Panc1 (cell line): ENCODE measurements at places on chromosomes 4 and X.

DNA sequence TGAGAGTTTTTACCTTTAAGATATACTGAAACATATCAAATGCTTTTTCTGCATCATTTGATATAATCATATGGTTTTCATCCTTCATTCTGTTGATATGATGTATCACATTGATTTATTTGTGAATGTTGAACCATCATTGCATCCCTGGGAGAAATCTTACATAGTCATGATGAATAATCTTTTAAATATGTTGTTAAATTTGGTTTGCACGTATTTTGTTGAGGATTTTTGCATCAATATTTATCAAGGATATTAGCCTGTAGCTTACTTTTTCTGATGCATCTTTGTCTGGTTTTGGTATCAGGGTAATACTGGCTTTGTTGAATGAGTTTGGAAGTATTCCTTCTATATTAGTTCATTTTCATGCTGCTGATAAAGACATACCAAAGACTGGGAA is 541.4 kb downstream of the TLL1 start:
- no peak for DNase-seq

DNA sequence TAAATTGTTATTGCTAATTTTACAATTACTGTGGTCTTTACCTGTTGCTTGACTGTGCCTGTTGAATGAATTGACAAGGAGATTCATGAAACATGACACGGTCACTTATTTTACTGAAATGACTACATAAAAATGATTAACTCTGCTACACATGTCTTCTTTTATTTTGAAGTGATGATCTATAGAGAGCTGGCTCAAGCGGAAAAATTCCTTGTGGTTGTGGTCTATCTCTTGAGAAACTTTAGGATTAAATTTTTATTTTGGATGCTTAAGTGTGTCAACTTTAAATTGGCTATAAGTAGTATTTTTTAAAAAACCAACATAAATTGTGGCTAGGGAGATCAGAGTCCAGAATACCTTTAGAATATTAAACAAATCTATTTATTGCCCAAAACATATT is 131.8 kb upstream of the PITX2 start:
- no peak for DNase-seq

- no peak for DNase-seq
These were observed 335.4 kb upstream of the FAT1 start for GRCh38 chr4:187059021-187059420.

GRCh38 chrX:21528076-21528475 is 130.1 kb downstream of the KLHL34 start:
- no peak for DNase-seq

DNA sequence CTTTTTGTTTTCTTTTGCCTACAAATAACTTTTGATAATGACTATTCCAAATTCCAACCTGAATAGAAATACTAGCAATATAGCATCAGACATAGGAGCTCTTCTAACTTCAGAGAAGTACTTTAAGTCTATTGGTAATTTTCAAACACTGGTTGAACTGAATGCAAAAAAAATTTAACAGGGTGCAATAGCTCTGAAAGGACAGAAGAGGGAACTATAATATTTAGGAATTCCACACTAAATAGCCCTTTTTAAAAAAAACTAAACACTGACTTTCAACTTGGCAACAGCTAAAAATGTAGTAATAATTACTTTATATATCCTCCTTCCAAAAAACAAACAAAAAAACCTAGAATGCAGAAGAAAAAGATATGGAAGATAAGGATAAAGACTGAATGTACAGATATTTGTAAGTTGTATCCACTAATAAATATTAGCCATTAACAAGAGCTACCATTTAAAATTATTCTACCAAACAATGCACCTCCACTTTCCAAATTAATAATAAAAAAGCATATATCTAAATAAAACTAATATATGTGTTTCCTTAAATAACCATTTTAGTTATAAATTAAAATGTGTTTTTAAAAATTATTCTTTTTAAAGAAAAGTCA is 81.4 kb downstream of the FBXW7 start:
- no peak for DNase-seq

- no peak for DNase-seq
These were observed 105.4 kb upstream of the FAT1 start for GRCh38 chr4:186829097-186829496.

DNA sequence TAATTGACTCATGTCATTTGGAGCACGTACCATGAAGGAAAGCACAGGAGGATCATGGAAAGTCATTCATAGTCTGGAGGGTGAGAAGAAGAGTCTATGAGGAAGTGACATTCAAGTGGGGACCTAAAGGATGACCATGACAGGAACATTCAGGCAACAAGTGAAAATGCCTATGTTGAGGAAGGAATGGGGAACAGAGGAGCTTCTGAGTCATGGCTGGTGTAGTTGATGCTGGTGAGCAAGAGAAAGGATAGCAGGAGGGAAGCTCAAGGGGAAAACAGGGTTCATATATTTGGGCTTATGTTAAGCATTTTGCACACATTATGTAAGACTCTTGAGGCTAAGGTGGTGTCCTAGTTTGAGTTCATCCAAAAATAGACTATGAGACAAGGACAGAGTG is 318.6 kb downstream of the HNRNPD start:
- no peak for DNase-seq

- DNase-seq, result no peak
These were observed 100.8 kb upstream of the LIMCH1 start for GRCh38 chr4:41437111-41437536.

DNA sequence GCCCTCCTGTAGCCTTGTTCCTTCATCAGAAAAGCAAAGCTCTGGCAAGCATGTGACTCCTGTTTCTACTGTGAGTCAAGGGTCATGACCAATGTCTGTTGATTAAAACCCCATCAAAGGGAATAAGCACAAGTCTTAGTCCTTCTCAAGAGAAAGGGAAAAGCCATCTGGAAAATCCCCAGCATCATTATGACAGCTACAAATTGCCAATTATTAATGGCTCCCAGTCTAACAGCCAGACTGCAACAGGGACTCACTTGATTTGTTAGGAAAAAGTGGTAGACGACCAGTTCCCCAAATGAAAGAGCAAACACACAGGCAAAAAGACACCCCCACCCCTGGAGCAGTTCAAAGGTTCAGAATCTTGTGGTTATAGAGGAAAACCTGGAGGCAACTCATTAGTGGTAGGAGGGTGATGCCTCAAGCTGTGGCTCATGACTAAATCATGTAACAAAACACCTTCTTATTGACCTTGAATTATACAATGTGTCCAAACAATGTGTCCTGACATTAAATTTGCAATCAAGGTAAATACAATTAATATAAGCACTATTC is 315.7 kb downstream of the HNRNPD start:
- no peak for DNase-seq

DNA sequence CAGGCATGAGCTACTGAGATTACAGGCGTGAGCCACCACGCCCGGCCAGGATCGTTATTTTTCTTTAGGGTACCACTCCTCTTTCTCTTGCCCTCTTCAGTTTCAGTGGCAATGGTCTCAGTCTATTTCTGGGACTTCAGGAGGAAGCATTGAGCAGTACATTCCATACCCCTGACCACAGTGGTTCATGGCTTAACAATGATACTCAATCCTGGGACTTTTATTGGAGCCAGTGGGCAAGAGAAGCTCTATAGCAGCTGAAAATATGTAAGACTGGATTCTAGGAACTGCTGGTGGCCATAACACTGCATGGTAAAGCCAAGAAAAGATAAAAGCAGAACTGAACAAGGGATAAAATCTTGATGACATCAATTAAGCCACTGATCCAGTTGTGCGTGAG is 5.8 kb upstream of the CCNA2 start:
- DNase-seq, result no peak

DNA sequence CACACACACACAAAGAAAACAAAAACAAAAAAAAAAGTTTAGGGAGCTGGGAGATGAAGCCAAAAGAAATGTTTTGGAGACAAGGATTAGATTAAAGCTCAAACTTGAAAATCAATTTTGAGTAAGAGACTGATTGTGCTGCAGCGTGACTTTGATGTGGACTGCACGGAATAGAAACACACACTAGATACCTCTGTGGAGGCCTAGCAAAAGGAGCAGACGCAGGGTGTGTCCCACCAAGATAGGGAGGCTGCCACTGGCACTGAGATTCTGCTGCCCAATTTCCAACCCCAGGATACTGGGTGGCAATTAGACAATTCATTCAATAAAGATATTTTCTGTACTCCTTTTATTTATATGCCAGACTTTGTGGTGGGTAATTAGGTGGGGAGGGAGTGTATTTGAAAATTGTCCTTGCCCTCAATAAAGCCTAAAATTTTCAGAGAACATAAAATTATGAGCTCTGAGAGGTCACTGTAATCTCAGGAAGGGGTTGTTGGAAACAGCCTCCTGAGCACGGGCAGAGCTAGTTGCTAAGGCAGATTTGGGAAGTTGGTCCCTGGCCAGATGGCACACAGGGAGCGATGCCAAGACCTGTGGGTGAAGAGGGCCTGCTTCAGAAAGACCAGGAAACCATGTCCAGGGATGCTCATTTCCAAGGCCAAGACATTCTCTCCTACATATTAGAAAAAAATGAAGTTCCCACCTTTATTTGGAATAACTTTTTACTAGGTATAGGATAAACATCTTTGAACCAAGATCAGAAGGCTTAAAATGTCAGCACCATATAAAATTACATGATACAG is 1.9 kb upstream of the PPP3CA start:
- no peak for DNase-seq

- no peak for DNase-seq
These were observed 511 bp downstream of the GABRB1 start for GRCh38 chr4:47031751-47032404.

- no peak for DNase-seq
These were observed 51.3 kb upstream of the ATXN3L start for GRCh38 chrX:13371186-13371585.

DNA sequence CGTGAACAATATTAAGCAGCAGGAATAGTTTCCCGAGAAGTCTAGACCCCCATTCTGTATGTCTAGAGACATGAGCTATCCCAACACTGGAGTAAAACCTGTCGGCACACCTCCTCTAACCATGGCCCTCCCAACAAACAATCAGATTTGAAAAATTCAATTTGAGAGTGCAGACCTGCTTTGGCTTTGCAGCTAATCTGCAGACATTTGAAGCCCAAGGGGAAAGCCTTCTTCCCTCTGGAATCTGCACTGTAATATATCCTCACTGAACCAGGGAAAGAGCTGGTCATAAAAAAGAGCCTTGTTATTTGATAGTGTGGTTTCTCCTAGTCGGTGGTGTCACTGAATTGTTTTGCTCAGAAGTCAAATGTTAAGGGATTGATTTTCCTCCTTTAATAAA is 44.6 kb upstream of the KLHL34 start:
- no peak for DNase-seq

- DNase-seq, result no peak
These were observed 18.0 kb upstream of the TMEM131L start for GRCh38 chr4:153448003-153448731.

DNA sequence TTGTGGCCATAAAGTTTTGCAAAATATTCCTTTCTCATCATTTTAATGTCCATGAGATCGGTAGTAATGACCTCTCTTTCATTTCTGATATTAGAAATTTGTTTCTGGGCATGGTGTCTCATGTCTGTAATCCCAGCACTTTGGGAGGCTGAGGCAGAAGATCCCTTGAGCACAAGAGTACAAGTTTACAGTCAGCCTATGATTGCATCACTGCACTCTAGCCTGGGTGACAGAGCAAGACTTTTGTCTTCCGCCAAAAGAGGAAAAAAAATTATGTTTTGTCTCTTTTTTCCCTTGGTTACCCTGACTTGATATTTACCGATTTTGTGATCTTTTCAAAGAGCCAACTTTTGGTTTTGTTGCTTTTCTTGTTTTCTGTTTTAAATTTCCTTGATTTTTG is 10.8 kb upstream of the NKAP start:
- no peak for DNase-seq

- DNase-seq, result no peak
These were observed 1.6 kb downstream of the KDM6A start for GRCh38 chrX:44874420-44875184.

- no peak for DNase-seq
These were observed 76.5 kb upstream of the BCOR start for GRCh38 chrX:40174001-40174853.

DNA sequence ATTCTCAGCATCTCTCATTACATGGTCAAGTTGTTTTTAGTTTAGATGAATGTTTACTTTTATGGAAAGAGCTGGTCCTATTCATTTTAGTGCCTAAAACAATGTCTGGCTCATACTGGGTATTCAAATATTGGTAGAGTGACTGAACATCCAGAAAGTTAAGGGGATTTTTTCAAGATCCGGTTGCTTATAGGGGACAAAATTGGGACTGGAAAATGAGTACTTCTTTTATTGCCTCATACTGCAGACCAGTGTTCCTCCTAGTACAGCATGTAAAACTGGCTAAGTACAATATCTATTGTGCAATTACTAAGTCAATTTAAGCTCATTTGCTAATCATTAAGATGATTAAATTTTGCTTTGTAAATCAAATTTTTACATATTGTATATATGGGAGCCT is 13.9 kb downstream of the RP2 start:
- DNase-seq, result no peak

DNA sequence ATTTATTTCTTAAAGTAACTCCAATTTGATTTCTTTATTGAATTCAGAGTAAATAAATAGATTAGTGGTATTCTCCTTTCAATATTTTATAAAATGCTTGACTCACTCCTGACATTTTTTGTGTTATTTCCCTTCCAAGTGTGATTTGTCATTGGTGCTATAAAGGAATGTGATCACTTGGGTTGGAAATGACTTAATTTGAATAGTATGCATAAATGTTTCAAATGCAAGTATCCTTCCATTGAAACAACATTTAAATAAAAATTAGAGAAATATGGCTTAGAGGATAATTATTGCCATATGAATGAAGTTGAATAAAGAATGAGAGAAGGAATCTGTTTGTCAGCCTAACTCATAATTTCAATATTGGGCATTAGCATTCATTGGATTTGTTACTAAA is 182.7 kb downstream of the PABPC4L start:
- no peak for DNase-seq

DNA sequence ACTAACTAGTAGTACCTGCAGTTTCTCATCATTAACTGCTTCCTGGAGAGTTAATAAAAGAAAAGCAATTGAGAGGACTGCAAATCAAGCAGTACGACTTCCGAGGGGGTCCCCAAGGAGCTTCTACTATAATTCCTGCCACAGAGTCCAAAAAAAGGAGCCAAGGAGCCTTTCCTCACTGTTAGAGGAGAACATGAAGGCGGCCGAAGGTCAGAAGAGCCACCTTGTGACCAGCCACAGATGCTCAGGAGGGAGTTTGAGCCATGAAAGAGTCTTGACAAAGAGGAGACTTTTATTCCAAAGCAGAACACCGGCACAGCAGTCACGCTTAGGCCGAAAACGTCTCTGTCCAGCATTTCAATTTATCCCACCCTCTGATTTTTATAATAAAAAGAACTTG is 62.2 kb downstream of the RELL1 start:
- DNase-seq, result no peak

- no peak for DNase-seq
These were observed 5.4 kb downstream of the SCARB2 start for GRCh38 chr4:76208005-76208765.

GRCh38 chr4:88742561-88742960 is 44.9 kb upstream of the NAP1L5 start:
- DNase-seq, result no peak

DNA sequence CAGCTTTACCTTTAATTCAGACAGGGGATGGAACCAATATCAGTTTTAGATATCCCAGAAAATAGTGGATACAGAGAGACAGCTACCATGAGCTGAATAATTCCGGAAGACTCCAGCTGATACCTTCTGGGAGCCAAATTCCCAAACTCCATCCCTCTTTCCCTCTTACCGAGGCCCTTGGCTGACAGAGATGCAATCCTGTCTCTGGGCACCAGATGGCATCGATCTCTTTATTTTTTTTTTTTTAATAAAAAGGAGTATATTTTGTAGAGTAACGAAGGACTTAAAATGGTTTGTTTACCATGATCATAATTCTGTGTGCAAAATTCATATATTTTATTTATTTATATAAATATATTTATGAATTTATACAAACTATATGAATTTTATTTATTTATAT is 31.0 kb downstream of the RAB40A start:
- DNase-seq, result no peak
